Urinary bladder (tissue), 4 donors: ENCODE measurements at places on chromosomes 1 and 21.

- DNase-seq, result no peak
Observed at GRCh38 chr1:214445831-214446614, 105.4 kb downstream of the PTPN14 start.

- DNase-seq, result no peak
Observed at GRCh38 chr1:177229781-177230180, 59.0 kb downstream of the BRINP2 start.

DNA sequence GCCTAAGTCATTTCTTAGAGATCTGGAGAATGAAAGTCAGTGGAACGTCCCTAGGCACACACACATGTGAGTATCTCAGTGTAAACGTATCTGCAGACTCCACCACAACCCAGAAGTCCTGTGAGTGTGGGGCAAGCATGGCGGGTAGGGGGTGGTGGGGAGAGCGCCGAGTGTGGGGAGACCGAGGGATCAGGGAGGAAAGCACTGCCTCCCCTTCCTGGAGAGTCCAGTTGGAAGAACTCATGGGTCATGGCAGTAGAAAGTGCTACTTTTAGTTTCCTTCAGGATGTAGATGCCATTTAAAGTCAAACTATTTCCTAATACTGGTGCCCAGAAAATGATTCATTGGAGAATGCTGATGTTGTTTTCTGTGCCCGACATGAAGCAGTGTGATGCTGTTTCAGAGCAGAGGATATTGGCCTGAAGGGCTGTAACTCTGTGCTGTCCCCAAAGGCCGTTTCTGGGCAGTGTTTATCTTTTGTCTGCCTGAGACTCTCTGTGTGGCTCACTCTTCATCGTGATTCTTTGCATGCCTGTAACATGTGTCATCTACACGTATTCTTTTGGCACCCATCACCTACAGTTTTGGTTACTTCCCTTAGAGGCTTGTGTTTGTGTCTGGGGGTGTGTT, 45.7 kb upstream of the TSPAN2 start:
- DNase-seq, result no peak

DNA sequence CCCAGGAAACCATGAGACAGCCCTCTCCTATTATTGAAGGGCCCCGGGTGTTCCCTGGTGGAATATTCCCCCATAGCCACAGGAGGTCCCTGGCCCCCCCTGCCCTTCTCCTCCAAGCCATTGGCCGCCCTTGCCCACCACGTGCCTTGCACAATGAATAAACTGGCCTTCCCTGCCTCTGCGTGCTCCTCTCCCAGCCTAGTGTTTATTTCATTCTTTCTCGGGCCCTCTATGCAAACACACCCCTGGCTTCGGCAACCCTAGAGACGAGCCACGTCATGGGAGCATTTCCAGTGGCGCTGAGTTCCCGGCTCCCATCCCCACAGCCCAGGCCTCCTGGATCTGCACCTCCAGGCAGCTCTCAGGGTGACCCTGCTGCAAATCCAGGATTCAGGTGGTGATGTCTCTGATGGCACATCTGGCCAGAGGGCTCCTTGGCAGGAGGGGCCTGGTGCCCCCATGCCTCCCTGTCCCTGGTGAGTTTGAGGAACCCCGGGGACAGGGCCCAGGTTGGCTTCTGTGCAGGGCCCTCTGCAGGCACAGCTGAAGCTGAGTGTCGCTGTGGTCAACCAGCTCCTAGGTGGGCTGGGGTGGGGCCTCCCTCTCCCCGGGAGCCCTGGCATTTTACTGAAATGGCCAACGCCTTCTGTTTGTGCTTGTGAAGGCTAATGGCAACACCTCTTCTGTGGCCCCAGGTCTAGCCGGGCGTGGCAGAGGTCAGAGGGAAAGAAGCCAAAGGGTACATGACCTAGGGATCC, 6.2 kb downstream of the KRTAP10-12 start:
- DNase-seq, result no peak

DNA sequence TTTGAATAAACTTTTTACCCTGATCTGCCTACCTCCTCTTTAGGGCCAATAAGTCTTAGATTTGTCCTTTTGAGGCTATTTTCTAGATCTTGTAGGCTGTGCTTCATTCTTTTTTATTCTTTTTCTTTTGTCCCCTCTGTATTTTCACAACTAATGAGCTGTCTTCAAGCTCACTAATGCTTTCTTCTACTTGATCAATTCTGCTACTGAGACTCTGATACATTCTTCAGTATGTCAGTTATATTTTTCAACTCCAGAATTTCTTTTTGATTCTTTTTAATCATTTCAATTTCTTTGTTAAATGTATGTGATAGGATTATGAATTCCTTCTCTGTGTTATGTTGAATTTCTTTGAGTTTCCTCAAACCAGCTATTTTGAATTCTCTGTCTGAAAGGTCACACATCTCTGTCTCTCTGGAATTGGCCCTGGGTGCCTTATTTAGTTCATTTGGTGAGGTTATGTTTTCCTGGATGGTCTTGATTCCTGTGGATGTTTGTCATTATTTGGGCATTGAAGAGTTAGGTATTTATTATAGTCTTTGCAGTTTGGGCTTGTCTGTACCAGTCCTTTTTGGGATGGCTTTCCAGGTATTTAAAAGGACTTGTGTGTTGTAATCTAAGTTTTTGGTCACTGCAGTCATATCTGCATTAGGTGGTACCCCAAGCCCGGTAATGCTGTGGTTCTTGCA, 11.2 kb upstream of the ATG4C start:
- no peak for DNase-seq

DNA sequence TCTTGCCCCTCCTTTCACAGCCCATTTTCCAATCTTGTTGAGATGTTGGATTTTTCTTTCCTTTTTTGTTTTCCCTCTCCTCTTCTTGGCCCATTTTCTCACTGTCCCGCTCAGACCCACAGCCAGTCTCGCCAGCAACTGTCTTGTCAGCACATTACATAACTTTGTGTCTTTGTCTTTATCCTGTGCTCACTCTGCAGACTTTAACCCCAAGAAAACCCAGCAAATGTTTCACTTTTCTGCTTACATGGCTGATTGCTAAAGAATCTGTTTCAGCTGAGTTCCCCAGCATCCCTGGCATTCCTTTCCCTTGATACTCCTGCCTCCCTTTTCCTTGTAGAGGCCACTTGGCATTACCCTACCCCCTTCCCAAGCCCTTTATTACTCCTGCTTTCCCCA, 74.6 kb downstream of the ZNF648 start:
- no peak for DNase-seq

GRCh38 chr1:15328351-15329103, 81.2 kb upstream of the EFHD2 start:
- DNase-seq, result peak; percentile 82
